ENCODE measurements at places on chromosomes 2 and 18.

GRCh38 chr18:51687845-51688585 is 490.5 kb upstream of the MEX3C start:
- no peak for DNase-seq

GRCh38 chr18:59906203-59906602 is 6.4 kb downstream of the PMAIP1 start:
- no peak for DNase-seq

DNA sequence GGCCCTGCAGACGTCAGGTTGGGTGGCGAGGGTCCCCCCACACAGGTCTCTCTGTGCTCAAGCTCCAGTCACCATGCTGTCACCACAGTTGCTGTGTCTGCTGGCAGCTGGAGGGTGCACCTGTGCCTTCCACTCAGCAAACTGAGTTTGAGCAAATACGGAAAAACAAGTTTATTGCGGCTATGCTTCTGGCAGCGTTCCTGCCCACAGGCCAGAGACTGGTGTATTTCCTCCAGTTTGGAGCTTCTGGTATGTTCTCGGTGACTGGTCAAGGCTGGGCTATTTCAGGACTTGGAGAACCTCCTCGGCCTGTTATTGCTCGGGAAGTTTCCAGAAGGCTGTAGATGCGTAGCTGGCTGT is 132.6 kb downstream of the SEPTIN10 start:
- DNase-seq, result no peak

- DNase-seq, result peak; percentile 24
These were observed 113.6 kb downstream of the DIS3L2 start for GRCh38 chr2:232075080-232075479.

GRCh38 chr2:21643180-21643579 is 519.4 kb downstream of the TDRD15 start:
- no peak for DNase-seq

DNA sequence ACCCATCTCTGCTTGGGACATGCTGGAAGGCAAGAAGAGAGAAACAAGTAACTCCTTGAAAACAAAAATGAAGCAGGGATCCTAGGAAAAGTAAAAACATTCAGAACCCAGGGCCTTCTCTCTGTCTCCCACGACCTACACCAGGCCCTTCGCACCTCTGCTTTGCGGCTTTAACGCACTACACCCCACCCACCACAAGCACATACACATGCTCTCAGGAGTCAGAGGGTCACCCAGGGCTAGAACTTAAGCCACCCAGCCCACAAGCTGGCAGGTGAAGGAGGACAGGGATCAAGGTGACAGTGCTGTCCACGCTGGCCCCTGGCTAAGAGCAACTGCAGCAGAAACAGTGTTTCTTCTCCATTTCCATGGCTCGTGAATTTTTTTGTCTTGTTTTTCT is 72.2 kb downstream of the BCL11A start:
- no peak for DNase-seq

DNA sequence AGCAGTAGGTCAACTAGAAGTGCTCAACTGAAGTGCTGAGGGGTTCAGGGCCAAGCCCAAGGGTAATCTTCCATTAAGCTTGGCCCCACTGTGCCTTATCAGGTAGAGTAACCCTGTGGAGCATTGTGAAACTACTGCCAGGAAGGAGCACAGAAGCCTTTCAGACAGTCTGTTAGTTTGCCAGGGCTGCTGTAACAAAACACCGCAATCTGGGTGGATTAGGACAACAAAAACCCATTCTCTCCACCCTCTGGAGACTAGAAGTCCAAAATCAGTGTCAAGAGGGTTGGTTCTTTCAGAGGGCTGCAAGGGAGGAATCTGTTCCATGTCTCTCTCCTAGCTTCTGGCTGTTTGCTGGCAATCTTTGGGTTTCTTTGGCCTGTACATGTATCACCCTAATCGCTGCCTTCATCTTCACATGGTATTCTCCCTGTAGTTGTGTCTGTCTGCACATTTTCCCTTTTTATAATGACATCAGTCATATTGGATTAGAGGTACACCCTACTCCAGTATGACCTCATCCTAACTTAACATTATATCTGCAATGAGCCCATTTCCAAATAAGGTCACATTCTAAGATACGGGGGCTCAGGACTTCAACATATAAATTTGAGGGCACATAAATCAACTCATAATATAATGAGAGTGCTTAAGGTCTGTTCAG is 21.2 kb downstream of the VIT start:
- DNase-seq, result no peak

- DNase-seq, result no peak
These were observed 44.9 kb upstream of the SLC3A1 start for GRCh38 chr2:44230378-44230777.

DNA sequence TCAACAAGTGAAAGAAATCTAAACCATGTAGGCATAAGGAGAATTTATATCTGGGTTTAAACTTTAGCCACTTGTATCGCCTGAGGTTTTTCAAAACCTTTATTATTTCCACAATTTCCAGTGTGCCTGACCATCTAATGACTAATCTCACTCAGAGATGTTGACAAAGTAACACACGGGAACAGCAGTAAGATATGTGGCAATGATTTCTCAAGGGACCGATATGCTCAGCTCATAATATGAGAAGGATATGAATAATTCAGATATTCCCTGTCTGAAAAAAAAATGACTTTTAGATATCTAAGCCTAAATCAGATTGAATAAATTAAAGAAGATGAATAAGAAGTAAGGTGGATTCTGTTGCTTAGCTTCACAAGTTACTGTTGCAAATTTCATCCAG is 43.5 kb downstream of the TMEM163 start:
- no peak for DNase-seq

- no peak for DNase-seq
These were observed 17.0 kb downstream of the SMAD7 start for GRCh38 chr18:48933578-48934414.

GRCh38 chr2:83104202-83104601 is 1354.9 kb downstream of the SUCLG1 start:
- no peak for DNase-seq

DNA sequence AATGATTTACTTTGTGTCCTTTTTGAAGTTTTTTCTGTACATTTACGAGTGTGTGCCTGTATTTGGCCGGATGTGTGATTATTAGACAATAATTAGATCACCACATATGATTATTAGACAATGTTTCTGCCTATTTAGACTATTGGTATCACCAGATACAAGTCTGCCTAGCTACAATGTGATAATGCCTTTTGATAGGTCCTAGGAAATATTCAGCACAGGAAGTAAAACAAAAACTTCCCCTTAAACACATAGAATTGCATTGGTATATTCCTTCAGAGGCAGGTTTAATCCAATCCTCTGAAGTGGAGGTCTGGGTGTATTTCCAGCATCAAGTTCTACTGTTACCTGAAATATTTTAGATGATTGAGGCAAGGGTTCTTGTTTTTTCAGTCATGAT is 275.1 kb downstream of the TGIF1 start:
- peak; percentile 39 for DNase-seq

- DNase-seq, result no peak
These were observed 121.7 kb downstream of the KLHL29 start for GRCh38 chr2:23506531-23507266.

DNA sequence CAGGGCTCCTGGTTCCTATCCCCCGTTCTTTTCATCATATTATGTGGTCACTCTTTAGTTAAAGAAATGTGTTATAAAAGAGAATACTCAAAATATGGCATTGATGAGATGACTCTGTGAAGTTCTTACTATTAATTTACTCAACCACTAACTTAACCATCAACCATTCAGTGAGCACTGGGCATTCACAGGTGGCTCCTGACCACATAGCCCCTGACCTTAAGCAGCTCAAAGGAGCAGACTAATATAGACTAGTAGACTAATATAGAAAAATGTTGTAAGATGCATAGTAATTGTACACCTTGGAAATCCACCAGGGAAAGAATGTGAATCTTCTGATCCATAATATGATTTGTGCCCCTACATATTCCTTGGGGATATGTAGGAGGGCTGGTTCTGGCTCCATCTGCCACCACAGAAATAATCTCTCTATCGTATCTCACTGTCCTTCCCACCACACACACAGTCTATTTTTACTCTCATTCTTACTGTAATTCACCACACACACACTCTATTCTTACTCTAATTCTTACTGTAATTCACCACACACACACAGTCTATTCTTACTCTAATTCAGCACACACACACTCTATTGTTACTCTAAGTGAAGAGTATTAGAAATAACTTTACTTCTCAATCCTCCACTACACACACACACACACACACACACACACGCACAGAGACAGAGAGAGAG is 188.9 kb upstream of the ITGA4 start:
- no peak for DNase-seq

- DNase-seq, result no peak
These were observed 33.5 kb downstream of the CENPO start for GRCh38 chr2:24826773-24827145.

GRCh38 chr2:38233231-38233983 is 143.7 kb downstream of the ATL2 start:
- no peak for DNase-seq

- no peak for DNase-seq
These were observed 362 bp upstream of the PSTPIP2 start for GRCh38 chr18:46072376-46072867.

GRCh38 chr18:8261651-8262091 is 347.6 kb upstream of the RAB12 start:
- DNase-seq, result no peak

GRCh38 chr2:71700658-71701397 is 247.5 kb downstream of the DYSF start:
- no peak for DNase-seq

- no peak for DNase-seq
These were observed 25.7 kb upstream of the RNF103 start for GRCh38 chr2:86649119-86649947.

DNA sequence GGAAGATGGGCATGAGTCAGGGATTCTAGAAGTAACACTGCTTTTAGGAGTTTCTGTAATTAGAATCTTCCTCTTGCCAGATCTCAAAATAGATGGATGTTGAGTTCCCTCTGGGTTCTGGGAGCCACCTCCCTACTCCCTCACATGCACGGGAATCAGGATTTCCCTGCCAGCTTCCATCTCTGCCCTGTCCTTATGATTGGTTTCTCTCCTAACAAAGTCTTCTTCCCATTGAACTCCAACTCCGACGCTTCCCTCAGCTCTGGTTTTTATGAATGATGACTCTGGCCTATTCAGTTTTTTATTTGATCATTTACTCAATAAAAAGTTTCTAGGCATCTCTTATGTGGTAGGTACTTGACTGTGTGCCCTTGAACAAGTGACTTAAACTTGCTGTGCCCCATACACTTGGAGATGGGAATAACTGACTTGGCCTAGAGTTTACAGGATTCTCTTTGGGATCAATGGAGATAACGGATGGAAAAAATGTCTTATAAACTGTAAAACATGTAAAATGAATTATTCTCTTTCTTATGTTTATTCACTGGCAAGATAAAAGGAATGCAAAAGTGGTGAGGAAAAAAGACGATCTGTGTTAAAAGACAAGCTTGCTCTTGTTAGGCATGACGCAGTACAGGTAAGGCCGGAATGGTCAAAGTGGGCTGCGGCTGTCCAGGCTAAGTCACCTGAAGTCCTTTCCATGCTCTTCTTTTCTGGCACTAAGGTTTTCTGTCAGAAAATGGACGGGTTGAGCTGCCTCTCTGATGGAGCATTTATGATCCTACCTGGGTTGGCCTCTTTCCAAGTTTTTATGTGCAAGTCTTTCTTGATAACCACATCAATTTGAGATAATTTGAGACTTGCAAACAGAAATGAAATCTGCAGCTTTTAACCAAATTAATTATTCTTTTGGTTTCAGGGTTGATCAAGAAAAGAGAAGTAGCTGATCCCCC is 199.6 kb downstream of the MYCN start:
- no peak for DNase-seq

GRCh38 chr2:61535449-61535848 is 2.7 kb downstream of the XPO1 start:
- DNase-seq, result no peak

GRCh38 chr2:218290316-218291261 is 1.7 kb downstream of the TMBIM1 start:
- no peak for DNase-seq

DNA sequence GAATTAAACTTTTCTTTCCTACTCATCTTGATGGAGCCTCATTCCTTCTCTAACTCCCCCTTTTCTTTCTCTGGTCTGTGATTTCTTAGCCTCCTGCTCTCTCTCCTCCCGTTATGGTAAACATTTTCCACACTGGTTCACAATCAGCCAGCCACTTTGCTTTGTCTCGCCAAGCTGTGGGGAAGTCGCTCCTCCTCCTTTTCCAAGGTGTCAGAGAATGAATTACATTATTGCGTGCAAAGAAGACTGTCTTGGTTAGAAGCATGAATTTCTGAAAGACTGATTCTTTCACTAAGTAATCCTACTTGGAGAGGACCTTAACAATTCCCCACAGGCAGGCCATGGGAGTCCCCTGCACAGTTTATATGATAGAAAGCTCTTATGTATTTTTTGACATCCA is 46.1 kb downstream of the RASGRP3 start:
- DNase-seq, result no peak

DNA sequence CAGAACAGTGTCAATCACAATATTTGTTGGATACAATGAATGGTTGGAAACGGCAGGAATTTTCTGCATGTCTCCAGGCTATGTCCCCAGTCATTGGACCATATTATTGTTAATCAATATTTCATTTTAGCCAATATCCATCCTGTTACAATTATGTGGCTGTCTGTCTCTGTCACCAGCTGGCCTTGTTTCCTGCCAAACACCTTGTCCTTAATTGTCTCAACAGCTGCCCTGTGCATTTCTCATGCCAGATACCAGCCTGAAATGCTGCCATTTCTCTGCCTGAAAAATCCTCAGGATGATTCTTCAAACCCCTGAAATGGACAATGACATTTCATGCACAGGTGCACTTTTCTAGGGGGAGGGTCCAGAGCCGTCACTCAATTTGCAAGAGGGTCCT is 170.6 kb downstream of the ALPK2 start:
- no peak for DNase-seq

DNA sequence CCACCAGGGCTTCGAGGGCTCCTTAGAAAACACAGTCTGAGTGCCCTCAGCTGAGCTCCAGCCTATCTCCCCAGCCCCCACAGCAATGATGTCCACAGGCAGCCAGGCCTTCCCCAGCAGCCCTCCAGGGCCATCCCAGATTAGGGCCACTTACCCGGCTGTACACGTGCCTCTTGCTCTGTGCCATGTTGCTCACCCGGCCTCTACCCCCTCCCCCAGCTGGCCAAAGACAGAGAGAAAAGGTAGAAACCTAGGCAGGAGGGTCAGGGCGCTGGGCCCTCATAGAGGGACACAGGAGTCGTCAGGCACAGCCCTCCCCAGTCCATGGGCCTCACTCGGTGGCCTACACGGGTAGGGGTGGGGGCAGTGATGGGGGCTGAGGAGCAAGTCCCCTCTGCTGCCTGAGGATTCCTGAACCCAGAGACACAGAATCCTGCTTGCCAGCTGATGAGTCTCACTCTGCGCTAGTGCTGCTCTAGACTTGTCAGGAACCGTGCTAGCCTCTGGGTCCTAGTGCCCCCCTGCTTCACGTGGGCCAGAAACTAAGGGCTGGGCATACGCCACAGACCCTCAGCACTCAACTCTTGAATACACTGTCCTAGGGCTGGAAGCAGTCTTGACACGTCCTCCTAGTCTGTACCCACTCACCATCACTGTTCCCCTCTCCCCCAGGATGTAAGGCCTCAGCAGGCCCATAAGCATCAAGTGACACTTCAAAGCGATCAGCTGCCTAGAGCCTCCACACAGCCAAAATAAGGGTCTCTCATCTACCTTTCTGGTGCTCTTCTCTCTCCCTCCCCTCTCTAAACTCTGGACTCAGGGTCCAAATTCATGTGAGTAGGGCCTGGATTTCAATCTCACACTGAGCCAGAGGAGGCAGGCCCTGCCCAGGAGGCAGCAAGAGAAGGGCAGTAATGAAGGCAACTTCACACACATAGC is at the start of gene DCTN1:
Gene DCTN1 (minus strand): TSS at position 461 of the 939 bp plus-strand sequence. CDS start 274 bp downstream, at position 187.
- DNase-seq, result no peak

GRCh38 chr2:238576674-238577073 is 149.9 kb downstream of the ASB1 start:
- no peak for DNase-seq
